EL (cell line): ENCODE measurements at places on chromosomes 13 and 19.

DNA sequence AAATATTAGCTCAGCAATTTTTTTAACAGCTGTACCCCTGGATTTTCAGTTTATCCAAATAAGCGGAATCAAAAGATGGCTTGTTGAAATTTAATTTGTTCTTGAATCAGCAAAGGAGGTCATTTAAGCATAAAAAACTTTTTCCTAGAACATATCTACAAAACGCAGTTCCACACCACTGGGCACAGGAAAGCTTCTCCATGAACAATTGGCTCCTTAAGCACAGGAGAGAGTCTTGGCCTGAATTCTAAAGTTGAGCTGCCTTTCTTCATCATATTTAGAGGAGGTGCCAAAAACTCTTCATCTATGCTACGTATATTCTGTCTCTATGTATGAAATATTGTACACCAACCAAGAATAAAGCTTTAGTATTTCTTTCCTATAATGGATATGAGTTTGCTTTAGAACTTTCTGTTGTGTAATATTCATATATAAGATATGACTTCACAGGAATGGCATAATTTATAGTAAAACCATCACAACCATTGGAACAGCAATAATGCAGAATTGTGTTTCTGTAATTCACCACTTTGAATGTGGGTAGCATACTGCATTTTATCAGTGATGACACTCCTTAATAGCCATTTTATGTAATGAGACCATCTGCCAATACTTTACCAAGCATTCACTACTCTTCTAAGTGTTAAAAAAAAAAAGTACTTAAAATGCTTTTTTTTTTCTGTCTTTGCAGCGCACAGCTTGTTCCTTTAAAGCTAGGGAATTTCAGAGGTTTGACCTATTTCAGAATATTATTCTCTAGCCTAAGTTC, 263.7 kb downstream of the SLITRK6 start:
- no peak for DNase-seq

DNA sequence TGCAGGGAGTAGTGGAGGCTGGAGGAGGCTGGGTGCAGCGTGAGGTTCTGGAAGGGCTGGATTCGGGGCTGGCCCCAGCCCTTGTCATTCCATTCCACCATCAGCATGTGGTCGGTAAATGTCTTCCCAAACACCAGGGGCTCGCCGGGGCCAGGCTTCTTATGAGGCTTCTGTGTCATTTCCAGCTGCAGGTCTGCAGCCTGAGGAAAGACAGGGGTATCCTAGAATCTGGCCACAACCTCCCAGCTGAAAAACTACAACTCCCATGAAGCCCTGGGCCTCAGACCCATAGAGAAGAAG, 4.4 kb downstream of the BCAT2 start:
- DNase-seq: peak; percentile 57

DNA sequence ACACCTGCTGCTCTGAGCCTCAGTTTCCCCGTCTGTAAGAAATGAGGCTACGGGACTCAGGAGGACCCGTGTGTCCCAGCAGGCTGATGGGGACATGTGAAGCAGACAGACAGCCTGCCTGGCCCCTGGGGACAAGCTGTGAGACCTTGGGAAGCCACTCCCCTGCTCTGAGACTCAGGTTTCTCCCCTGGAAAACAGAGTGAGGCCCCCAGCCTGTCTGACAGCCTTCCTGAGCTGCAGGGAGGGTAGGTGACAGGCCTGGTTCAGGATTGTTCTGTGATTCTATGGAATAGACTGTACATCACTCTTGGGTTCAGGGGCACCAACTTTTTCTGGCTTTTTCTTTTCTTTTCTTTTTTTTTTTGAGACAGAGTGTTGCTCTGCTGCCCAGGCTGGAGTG, 2.9 kb upstream of the NTF4 start:
- DNase-seq: no peak

- no peak for DNase-seq
Observed at GRCh38 chr13:31964168-31964567, 67.4 kb upstream of the FRY start.

DNA sequence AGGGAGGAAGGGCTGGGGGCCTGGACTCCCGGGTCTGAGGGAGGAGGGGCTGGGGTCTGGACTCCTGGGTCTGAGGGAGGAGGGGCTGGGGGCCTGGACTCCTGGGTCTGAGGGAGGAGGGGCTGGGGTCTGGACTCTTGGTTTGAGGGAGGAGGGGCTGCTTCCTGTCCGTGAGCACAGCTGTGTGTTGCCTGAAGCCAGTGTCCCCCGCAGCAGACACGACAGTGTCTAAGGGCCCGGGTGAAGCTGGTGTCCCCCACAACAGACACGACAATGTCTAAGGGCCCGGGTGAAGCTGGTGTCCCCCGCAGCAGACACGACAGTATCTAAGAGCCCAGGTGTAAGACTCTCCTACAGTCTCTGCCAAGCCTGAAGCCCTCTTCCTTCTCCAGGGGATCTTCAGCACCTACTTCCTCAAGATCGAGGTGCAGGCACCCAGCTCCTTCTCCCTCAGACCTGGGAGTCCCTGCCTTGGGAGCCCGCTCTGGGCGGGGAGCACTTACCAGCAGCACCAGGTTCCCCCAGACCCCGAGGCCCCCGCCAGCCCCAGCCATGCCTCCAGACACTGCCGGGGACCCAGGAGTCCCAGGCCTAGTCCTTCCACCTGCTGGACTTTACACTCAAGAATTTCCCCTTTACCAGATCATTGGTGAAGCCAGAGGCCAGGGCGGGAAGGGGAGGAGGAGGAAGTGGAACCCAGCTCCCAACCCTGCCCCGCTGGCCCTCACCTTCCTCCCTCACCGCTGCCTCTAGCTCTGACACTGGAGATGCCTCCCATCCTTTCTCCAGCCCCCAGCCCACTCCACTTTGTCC, at the start of gene PTPRH:
Gene PTPRH, minus strand, starts transcription at position 622 of the 813 bp plus-strand sequence. Its CDS starts 68 bp downstream, at position 554.
- no peak for DNase-seq

DNA sequence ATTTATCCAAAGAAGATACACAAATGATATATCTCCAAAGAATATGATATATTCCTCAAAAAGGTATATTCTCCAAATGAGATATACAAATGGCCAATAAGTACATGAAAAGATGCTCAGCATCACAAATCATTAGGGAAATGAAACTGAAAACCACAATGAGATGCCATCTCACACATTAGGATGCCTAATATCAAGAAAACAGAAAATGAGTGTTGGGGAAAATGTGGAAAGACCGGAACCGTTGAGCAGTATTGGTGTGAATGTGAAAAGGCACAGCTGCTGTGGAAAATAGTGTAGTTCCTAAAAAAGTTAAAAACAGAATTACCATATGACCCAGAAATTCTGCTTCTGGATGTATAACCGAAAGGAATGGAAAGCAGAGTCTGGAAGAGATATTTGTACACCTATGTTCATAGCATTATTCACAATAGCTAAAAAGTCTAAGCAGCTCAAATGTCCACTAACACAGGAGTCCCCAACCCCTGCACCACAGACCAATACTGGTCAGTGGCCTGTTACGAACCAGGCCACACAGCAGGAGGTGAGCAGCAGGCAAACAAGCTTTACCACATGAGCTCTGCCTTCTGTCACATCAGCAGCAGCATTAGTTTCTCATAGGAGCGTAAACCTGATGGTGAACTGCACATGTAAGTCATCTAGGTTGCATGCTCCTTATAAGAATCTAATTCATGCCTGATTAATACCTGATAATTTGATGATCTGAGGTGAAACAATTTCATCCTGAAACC, 291.9 kb downstream of the PCDH20 start:
- no peak for DNase-seq

DNA sequence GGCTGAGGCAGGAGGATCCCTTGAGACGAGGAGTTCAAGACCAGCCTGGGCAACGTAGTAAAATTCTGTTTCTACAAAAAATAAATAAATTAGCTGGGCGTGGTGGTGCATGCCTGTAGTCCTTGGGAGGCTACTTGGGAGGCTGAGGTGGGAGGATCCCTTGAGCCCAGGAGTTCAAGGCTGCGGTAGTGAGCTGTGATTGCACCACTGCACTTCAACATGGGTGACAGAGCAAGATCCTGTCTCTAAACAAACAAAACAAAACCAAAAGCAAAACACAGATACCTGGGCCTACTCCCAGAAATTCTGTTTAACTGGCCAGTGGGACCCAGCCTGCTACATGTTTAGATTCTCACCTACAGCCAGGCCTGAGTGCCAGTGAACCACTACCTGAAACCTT, 74.6 kb upstream of the MEDAG start:
- no peak for DNase-seq
